ENCODE measurements at places on chromosomes 16 and 17.

DNA sequence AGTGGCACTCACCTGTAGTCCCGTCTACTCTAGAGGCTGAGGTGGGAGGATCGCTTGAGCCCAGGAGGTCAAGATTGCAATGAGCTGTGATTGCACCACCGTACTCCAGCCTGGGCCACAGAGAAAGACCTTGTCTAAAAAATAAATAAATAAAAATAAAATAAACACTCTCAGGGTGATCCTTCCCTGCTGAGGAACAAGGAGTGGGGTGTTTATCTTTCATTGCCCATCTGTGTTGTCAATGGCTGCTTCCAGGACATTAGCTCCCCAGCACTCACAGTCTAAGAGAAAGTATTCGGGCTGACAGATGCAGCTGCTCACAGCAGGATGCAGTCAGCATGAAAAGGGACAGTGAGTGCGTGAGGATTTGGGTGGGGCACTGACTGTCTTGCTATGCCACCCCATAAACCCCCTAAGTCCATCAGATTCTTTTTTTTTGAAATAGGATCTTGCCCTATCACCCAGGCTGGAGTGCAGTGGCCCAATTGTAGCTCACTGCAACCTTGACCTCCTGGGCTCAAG, 31.3 kb upstream of the RBBP6 start:
- no peak for DNase-seq

- DNase-seq: no peak
Observed at GRCh38 chr17:57166803-57167202, 81.8 kb downstream of the AKAP1 start.

- DNase-seq: no peak
Observed at GRCh38 chr16:63059676-63060075, 1023.4 kb upstream of the CDH8 start.

DNA sequence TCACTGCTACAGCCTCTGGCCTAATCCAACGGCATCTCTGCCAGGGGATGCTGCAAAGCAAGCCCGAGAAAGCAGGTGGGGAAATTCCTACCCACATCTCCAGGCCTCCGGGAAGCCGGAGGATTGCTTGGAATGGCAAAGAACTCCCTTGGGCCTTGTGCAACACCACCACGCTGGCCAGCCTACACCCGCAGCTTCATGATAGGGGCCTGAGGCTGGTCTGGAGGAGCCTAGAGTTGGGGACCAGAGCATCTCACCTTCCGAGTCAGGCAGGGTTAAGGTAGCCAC, 20.3 kb downstream of the GGA3 start:
- DNase-seq: no peak

DNA sequence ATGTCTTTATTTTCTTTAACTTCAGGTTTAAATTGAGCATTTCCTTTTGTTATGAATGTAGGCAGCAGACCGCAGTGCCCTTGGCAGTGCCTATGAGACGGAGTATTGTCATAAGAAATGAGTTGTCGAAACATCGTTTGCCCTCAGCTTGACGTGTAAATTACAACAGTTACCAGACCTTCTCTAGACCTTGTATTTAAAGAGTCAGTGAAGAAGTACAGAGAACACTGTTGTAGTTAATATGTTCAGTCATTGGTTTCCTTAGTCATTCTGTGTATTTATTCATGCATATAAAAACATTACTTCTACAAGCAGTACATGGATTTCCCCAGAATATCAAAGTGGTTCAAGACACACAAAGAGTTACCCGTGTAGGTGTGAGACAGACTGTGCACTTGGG, 19.0 kb downstream of the IRF8 start:
- no peak for DNase-seq

- no peak for DNase-seq
Observed at GRCh38 chr16:3623642-3624041, 12.2 kb upstream of the SLX4 start.

DNA sequence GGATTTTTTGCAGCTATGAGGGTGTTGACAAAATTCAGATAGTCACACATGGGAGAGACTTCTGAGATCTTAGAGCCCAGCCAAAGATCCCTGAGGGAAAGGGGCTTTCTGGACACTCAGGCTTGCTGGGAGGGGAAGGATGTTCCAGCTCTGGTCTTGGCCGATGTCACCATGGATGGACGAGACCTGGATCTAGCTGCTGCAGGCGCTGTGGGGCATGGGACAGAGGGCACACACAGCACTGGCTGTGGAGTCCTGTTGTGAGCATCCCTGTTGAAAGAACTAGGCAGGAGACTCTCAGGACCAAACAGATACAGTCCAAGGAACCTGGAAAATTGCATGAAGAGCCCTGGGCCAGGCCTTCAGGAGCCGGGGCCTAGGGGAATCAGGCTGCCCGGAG, 80.1 kb upstream of the SDK2 start:
- no peak for DNase-seq

Measured in activated CD8-positive, alpha-beta memory T cell treated with anti-CD3 and anti-CD28 coated beads for 4 hours (primary cell).